Stimulated activated CD8-positive, alpha-beta memory T cell treated with anti-CD3 and anti-CD28 coated beads, Interleukin-15, amount 100 ng/mL, for 48 hours (primary cell): ENCODE measurements at places on chromosomes 12 and 14.

DNA sequence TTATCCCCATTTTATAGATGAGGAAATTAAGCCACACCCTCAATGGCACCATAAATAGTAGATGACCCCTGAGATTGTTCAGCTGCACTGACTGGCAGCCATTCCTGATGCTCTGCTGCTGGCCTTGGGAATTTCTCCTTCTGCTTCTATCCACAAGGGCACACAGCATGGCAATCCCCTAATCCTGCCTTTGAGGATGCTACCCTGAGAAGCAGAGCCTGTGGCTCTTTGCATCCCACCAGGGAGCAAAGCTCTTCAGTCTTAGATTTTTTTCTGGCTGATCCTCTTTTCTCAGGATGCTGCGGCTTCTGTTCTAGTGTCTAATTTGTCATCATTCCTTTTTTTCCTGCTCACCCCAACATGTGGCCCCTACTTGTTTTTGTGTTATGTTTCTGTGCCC is 114.8 kb downstream of the TMX1 start:
- DNase-seq, result no peak

GRCh38 chr12:132488127-132489077 is 1.5 kb upstream of the FBRSL1 start:
- no peak for DNase-seq

GRCh38 chr12:19894050-19894449 is 454.8 kb downstream of the AEBP2 start:
- DNase-seq, result no peak

- DNase-seq, result no peak
These were observed 827.6 kb downstream of the C12orf50 start for GRCh38 chr12:87201598-87201997.

- no peak for DNase-seq
These were observed 247.0 kb downstream of the EMP1 start for GRCh38 chr12:13443498-13443897.

DNA sequence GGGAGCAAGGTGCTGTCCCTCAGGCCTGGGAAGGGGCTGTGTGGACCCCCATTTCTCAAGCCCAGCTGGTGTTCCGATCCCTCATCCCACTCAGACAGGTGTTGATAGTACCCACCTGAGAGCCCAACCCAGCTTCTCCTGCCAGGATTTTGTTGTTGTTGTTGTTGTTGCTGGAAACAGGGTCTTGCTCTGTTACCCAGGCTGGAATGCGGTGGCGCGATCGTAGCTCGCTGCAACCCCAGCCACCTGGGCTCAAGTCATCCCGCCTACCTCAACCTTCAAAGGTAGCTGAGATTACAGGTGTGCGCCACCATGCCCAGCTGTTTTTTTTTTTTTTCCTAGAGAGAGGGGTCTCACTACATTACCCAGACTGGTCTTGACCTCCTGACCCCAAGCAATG is 209.9 kb downstream of the PHETA1 start:
- no peak for DNase-seq

- peak; percentile 57 for DNase-seq
These were observed 31.7 kb downstream of the RASAL1 start for GRCh38 chr12:113103756-113104450.

- DNase-seq, result no peak
These were observed 146.8 kb downstream of the EMP1 start for GRCh38 chr12:13343375-13343774.

GRCh38 chr12:68633614-68634558 is 23.2 kb downstream of the RAP1B start:
- DNase-seq, result no peak

GRCh38 chr14:55874785-55875184 is 243.4 kb upstream of the PELI2 start:
- DNase-seq, result no peak

DNA sequence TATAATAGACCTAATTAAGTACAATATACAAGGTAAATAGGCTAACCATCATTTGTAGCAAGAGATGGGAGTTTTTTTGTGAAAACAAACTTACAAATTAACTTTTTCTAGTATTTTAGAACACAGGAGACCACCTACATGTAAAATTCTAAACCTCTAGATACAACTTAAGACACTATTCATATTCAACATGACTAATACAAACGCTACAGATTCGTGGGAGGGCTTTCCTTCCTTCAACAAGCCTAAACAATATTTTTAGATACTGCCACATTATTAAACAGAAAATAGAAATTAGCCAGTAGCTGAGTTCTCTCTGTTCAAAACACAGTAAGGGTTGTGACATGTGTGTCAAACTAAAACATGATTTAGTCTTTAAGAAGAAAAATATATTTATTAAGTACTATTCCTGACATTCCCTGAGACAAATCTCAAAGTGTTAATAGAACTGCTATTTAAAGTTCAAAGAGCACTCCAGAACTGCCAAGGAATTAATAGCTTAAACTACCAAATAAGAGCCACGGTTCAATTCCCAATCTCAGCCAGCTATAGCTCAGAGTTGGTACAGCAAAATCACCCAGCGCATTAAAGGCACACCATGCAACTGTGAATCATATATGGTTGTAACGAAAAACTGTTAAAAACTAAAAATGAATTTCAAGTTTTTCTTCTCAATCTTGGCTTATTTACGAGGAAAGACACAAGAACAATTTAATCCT is 10.7 kb downstream of the MED13L start:
- DNase-seq, result no peak
